ENCODE measurements at places on chromosomes 16 and 17.

GRCh38 chr17:73551759-73552158 is 92.5 kb downstream of the SDK2 start:
- DNase-seq: no peak

DNA sequence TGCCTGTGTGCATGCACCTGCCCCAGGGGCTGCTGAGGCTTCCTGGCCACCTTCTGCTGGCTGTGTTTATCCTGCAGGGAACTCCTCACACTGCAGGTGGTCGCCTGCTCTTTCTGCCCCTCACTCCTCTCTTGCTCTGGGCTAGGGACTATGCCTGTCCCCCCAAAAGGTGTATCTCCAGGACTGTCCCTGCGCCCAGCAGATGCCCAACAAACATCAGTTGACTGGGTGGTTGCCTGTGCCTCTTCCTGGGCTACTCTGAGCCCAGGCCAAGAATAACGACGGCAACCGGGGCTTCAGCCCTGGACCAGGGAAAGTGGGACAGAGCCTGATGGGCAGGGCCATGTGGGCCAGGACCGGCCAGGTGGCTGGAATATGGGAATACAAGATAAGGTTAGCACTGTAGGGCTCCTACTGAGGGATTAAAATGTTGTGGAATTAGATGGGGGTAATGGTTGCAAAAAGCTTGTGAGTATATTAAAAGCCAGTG is 55.4 kb downstream of the VAC14 start:
- DNase-seq: no peak

DNA sequence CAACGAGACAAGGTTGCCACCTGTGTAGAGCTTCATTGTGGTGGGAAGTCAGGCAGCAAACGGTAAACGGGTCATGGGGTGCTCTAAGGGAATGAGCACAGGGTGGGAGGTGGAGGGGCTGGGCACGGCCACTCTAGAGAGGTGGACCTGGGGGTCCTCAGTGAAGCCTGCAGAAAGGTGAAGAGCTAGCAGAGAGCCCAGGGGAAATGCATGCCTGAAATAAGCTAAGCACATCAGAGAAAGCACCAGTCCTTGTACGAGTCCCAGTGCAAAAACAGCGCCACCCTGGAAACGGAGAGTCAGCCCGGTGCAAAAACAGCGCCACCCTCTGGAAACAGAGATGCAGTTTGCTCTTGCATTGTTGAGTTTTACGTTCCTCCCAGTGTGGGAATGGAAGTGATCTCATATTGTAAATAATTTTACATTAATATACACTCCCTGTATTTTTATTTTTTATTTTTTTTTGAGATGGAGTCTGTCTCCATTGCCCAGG is 65.0 kb downstream of the TBC1D16 start:
- DNase-seq: no peak

DNA sequence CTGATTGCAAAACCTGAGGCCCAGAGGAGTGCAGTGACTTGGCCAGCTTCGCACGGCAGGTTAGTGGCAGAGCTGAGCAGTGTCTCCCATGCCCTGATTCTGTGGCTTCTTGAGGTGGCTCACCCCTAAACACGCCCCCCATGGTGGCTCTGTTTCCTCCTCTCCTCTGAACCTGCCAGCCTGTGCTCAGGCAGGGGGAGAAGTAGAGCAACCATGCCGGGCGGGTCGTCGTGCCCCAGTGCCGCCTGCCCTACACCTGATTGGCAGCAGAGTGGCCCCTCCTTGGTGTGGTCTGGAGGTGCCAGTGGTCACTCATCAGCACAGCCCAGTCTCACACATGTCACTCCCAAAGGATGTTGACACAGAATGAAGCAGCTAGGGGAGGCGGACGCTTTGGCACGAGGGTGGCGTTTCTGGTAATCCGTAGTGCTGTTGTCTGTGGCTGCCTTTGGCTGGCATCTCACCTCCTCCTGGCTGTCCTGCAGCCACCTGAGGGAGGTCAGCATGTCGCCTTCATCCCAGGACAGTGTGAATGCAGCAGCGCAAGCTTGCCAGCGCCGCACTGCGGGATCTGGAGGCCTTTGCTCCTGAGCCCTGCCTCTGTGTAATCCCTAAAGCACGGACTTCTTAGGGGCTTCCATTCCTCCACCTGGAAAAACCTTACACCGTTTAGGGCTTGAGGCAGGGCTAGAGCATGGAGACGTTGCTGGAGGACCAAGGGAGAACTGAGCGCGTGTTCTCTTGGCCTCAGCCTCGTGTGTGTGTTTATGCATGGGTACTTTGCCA is 294.7 kb downstream of the SEC14L1 start:
- no peak for DNase-seq

DNA sequence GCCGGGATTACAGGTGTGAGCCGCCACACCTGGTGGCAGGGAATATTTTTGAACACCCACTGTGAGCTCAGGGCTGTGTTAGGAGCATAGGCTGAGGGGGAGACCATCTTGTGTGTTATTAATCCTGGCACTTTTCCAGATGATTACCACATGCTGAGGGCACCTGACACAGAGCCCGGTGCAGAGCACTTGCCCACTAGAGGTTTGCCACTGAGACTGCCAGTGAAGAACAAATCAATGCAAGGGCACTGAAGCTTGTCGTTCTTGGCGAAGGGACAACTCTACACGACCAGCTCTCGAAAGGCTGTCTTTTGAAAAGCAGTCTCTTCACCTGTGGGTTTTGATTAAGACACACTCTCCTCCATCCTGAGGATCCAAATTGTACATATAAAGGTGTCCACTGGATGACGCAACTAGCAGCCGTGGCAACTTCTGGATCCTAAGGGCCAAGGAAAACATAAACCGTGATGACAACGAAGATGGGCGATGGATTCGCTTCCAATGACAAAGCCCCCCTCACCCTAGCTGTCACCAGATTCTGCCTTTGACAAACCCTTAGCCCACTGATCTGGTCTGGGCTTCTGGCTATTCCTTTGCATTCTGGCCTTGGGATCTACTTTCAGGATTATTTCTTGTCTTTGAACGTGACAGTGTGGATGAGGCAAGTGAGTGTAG is 28.7 kb downstream of the WIPI1 start:
- no peak for DNase-seq

Data from activated T-helper 1 cell treated with Interleukin-2 at 50 U/mL for 16 hours (primary cell).